NCI-H2029 treated with DMSO at 0.1 percent for 48 hours (cell line): ENCODE measurements at places on chromosomes 6 and 20.

- no peak for DNase-seq
Observed at GRCh38 chr20:11098888-11099287, 425.1 kb upstream of the JAG1 start.

DNA sequence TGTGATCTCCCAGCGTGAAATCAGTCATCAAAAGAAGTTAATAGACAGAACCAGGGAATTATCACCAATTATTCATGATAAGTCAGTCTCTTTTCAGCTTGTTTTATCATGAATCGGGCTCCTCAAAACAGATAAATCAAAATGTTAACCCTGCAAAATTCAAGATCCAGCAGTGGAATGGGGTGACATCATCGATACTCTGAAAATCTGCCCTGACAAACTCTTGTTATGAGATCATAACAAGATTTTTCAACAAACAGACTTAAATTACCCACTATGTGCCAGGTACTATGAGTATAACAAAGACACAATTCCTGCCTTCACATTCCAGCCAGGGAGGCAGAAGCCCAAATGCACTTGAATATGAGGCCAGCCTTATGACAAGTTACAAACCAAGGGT is 64.4 kb downstream of the PTPRK start:
- DNase-seq, result no peak

DNA sequence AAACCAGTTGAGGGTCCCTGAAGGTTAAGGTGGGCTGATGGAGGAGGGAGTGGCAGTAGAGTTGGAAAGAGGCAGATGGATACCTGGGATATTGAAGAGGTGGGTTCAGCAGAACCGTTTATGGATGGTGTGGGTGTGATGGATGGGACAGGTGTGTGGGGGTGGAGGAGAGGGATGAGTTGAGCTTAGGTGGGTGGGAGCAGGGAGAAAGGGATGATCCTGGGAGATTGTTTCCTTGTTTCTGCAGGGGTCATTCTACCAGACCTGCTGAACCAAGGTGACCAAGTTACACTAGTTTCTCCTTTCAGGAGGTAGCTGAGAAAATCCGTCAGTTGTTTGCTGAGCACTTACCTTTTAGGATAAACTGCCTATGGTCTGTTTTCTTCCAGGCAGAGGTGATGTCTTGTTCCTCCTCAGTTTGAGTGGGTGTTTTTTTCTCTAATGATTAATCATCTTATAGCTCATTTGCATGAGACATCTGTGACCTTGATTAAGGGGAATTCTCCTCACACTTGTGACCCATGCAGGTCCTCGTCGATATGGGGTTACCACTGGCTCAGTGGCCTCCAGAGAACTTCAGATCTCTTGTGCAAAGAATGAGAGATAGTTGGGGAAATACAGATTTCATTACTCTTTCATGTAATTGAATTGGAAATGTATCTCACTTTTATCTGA is 53.0 kb downstream of the FARS2 start:
- no peak for DNase-seq

DNA sequence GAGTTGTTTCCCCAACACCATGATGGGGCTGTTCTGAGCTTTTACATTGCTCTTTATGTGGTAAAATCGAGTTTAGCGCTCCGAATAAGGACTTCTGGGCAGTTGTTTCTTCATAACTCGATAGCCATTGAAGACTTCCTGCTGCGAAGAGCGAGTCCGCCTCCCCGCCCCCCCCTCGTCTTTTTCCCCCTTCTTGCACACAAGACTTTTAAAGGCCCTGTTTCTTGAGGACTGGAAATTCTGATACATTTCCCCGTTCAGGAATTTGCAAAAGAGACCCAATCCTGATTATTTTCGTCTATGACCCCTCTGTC is 1.5 kb upstream of the CITED2 start:
- DNase-seq, result no peak

- DNase-seq, result no peak
Observed at GRCh38 chr6:38589367-38589720, 50.4 kb downstream of the BTBD9 start.

DNA sequence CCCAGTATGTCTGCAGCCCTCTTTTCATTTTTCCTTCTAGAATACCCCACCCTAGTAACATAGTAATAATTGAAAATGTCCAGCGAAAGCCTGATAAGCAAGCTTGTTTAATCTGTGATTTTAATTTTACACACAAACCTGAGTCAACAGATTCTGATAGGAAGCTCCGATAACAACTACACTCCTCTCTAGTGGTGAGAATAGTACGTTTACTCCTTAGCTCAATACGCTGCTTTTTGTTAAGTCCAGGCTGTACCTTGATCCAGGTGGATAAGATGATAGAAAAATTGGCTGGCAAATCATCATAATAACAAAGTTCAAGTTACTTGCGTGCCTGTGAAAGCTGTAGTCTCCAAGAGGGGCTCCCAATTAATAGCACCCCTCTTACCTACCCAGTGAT is 25.5 kb upstream of the DCBLD1 start:
- DNase-seq, result no peak

GRCh38 chr6:148885136-148885865 is 138.5 kb downstream of the UST start:
- DNase-seq, result no peak

DNA sequence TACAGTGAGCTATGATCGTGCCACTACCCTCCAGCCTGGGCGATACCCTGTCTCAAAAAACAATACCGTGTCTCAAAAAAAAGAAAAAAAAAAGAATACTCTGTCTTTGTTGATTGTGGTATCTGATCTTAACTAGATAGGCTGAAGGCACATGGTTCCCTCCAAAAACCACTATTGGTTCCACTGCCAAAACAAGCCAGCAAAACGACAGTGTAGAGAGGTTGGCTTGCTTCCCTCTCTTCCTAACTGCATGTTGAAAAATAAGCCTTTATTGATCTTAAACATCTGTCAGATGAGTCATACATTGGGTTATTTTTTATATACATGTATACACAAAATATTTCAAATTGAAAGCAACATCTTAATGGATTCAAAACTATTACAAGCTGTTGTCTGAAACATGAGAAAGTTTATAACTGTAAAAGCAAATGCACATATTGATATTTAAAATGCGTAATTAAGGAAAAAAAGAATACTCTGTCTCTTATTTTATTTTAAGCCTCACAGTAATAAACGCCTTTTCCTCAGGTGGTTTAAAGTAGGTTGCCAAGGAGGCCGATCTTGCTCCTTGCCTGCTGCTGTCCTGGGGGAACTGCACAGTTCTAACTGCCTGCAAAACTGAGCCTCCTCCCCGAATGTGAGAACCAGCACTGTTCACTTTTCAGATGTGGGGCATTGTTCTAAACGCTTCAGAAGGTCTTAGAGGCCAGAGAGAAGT is 7.0 kb upstream of the NINL start:
- no peak for DNase-seq

DNA sequence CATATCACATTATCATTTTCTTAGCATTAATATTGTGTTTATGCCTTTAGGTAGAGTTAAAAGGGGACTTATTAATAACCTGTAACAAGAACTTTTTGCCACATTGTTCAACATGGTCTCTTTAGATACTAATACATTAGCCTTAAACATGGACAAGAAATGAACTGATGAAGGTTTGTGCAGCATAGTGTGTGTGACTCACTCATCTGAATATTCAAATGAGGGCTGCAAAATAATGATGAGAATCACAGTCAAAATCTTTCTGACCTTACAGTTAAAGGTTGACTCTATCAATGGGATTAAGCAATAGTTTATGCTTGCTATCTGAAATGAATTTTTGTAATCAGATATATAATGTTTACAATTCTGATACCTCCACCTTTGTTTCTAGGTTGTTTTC is 1189.3 kb upstream of the CITED2 start:
- no peak for DNase-seq

DNA sequence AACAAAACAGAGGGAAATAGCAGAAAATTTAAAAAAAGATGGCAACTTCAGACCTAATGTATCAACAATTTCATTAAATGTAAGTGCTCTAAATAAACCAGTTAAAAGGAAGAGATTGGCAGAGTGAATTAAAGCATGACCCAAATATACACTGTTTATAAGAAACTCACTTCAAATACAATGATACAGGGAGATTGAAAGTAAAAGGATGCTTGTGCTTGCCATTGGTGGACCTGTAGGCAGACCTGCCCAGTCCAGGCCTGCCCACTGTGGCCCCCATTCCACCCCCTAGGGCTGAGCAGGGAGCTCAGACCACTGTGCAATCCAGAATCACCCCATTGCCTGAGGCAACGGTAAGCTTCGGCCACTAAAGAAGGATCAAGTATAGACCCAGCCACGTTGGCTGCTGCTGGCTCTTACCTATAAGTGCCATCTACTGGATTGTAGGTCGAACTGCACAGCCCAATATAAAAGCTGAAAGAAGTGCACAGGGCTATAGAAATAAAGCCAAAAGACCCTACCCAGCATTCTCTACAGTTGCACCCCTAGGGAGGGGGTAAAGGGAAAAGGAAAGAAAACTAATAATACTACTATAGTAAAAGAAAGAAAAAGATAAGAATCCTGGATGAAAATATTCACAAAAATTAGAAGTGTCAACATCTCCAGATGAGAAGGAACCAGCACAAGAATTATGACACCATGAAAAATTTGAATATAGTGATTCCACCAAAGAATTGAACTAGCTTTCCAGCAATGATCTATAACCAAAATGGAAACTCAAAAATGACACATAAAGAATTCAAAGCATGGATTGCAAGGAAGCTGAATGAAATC is 36.1 kb downstream of the PSMB1 start:
- DNase-seq, result peak; percentile 82

GRCh38 chr6:98094696-98095095 is 739.7 kb upstream of the POU3F2 start:
- no peak for DNase-seq

GRCh38 chr6:4349323-4349722 is 213.9 kb upstream of the ECI2 start:
- no peak for DNase-seq

DNA sequence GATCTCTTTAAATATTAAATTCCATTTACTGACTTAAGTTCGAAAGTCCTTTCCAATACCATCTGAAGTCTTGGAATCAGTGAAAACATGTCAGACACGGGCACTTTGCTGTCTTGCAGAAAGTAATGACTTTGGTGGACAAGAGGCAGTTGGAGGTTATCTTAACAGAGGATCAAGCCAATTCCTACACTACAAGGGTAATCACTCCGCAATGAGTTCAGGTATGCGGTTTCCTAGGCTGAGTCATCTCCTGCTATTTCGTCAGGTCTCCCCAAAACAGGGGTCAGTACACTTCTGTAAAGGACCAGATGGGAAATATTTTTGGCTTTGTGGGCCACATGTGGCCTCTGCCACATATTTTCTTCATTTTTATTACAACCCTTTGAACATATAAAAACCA is 656.6 kb downstream of the KIF16B start:
- no peak for DNase-seq

- no peak for DNase-seq
Observed at GRCh38 chr6:53197553-53197952, 48.9 kb upstream of the GCM1 start.

DNA sequence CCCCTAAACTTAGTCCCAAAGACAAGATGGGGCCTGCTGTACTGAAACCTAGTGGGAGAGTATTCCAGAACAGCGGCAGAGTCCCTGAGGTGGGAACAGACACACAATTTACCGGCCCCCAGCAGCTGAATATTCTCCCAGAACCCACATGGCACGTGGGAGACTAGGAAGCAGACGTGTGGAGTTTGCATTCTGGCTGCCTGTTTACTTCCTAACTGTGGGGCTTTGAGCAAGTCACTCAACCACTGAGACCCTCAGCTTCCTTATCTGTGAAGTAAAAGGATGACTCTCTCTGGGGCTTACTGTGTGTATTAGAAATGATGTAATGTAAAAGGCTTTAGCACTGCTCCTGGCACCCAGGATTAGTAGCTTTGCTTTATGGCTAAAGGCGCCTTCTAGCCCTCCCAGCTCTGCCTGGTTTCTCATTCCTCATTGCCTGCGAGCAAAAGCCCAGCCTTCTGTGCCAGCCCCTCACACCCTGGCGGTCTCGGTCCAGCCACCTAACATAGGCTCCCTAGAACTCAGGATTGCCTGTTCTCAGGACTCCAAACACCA is 353.1 kb downstream of the CDC5L start:
- no peak for DNase-seq

DNA sequence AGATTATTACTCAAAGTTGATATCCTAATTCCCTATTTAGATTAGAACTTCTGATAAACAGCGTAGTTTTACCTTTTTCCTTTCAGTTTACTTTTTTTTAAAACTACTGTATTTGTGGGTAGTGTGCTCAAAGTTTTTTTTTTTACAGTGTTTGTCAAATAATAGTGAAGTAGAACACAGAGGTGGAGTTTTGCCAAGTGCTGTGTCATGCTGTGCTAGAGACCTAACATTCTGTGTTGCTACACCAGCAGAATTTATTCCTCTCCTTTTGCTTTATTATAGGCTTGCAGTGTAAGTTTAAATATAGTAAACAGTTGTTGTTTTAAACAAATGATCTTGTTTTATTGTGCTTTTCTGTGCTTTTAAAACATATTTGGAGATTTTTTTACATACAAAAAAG is 125.4 kb downstream of the HIVEP1 start:
- peak; percentile 22 for DNase-seq

- DNase-seq, result no peak
Observed at GRCh38 chr6:136717716-136717990, 74.6 kb downstream of the MAP3K5 start.

GRCh38 chr6:21587179-21587960 is 6.2 kb upstream of the SOX4 start:
- peak; percentile 87 for DNase-seq

- peak; percentile 74 for DNase-seq
Observed at GRCh38 chr6:43334466-43335095, 26.0 kb upstream of the CRIP3 start.

DNA sequence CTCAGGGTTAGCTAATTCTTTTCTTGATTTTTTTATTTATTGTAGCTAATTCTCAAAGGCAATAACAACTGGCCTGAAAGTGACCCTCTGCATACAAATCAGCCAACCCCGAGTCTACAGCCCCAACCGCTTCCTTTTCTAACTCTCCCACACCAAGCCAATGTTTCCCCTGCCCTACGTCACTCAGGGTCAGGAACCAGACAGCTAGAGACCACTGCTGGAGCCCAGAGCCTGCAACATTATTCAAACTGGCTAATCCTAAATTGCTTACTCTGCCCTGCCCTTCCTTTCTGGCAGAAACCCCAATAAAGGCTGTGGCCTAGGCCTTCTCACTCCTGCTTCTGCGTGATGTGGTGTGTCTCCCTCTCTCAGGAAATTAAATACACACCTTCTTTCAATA is 320.7 kb downstream of the CBLN4 start:
- DNase-seq, result no peak

DNA sequence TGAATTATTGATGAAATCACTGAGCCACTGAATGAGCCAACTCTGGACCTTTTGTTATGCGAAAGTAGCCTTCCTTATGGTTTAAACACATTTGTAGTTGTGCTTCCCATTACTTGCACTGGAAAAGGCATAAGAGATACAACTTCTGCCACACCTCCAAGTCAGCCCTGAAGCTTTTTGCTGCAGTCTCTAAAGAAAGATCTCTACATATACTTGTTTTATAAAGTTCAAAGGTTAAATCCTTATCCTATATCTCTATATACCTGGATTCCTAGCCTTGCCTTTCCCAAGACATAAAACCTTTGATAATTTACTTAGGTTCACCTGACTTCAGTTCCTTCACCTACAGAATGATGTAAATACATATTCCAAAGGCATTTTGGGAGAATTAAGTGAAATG is 132.0 kb downstream of the PTPRK start:
- no peak for DNase-seq
